ENCODE measurements at places on chromosomes 6 and 20.
A peak's percentile ranks its signal among the peaks of the same experiment; 100 is the strongest.

DNA sequence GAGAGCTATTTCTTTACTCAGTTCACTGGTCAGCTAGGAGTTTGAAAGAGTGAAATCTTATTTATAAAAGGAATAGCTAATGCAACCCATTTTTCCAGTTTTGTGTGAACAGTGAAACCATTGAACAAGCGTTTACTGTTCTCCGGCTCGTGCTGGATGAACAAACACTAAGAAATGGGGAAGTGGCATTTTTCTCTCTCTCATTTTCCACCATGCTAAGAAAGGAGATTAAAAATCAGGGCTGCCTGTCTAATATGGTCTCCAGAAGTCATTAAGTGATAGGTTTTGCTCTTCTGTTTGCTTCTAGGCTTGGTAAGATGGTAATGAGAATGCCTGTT is 774 bp upstream of the SFT2D1 start:
- no peak for DNase-seq

DNA sequence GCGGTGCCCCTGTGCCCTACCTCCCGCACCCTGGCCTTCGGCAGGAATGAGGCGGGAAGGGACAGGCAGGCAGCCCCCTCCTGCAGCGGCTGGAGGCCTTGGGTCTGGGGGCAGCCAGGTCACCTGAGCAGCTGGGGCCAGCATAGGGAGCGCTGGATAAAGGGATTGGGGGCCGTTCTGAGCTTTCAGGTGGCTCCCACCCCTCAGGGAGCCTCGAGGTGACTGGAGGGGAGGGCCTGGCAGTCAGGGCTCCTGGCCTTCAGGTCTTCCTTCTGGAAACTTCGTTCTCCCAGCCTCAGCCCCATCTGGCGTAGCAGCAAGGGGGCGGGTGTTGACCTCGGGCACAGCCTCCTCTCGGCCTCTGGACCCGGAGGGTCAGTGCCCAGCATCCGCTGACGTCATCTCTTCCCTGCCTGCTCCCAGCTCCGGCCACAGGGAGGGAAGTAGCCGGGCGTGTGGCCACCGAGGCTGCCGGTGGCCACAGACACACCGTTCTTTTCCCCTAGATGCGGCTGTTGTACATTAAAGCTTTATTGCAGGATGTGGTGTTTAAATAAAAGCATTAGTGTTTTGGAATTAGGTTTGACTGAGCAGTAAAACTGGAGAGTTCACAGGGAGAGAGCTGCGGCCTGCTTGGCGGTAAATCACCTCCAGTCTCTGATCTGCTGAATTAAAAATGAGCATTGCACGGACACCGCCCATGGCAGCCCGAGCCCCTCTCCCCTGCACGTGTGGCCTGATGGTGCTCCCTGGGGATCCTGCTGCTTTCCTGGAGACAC is 80.0 kb upstream of the GATA5 start:
- DNase-seq: no peak

DNA sequence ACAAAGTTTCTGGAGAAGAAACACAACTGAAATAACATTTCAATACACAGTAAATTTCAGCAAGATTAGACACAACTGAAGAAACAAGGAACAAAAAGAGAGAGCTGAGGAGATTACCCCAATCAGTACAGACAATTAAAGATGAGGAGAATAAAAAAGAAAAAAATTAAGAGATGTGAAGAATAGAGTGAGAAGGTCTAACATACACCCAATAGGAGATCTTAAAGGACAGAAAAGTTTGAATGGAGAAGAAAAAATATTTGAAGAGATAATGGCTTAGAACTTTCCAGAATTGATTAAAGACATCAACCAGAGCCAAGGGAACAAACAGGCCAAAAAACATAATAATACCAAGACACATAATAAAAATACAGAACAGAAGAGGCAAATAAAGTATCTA is 116.4 kb downstream of the HUS1B start:
- no peak for DNase-seq

- peak; percentile 66 for DNase-seq
Observed at GRCh38 chr20:53899351-53900167, 170.8 kb downstream of the BCAS1 start.

DNA sequence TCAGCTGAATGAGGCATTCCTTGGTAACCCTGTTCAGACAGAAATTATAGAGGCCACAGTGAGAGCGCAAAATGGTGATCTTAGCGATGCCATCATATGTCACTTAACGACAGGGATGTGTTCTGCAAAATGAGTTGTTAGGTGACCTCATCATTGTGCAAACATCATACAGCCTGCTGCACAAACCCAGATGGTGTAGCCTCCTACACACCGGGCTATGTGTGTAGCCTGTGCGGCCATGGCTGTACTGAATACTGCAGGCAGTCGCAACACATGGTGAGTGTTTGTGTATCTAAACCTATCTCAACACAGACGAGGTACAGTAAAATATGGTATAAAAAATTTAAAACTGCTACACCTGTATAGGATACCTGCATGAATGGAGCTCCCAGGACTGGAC is 234.1 kb upstream of the PMEPA1 start:
- DNase-seq: no peak

GRCh38 chr20:25246182-25246999 is 1.5 kb upstream of the PYGB start:
- no peak for DNase-seq

- DNase-seq: no peak
Observed at GRCh38 chr20:7980332-7981046, 39.1 kb downstream of the TMX4 start.

GRCh38 chr6:82363428-82364086 is at the start of gene TPBG:
Gene TPBG (plus strand): TSS chr6:82363817. CDS start chr6:82364962, 1,145 bp downstream.
- DNase-seq: no peak

DNA sequence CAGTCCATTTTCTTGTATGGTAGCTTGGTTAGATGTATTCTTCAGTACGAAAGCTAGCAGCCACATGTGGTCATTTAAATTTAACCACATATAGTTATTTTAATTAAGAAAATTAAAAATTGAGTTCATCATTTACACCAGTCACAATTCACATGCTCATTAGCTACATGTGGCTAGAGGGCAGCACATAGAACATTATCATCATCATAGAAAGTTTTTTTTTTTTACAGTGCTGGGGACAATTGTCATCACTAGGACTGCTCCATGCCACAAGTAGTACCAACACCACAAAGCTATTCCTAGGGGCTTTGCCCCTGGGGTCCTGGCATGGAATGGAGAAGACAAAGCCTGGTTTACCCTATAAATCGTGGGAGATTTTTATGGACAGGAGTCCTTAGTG is 30.5 kb downstream of the PLCB4 start:
- no peak for DNase-seq

- DNase-seq: no peak
Observed at GRCh38 chr6:2061880-2062279, 183.5 kb downstream of the GMDS start.

- DNase-seq: no peak
Observed at GRCh38 chr6:63333440-63333839, 13.7 kb upstream of the LGSN start.

- no peak for DNase-seq
Observed at GRCh38 chr20:58458342-58459057, 56.7 kb downstream of the APCDD1L start.

- no peak for DNase-seq
Observed at GRCh38 chr6:189676-190075, 102.6 kb upstream of the DUSP22 start.

DNA sequence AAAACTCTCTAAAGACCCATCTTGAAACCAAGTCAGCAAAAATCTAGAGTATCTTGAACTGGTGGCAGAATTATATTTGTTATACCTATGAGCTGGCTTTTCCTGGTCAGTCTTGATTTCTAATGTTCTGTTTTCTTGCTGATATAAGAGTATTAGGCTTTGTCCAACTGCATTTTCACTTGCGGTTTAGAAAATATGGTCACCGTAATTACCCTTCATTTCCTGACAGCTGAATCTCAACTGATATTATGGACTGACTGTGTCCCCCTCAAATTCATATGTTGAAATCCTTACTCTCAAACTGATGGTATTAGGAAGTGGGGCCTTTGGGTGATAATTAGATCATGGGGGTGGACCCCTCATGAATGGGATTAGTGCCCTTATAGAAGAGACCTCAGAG is 72.1 kb downstream of the TXLNB start:
- DNase-seq: no peak

GRCh38 chr6:9252799-9253198 is 817.5 kb upstream of the SLC35B3 start:
- DNase-seq: no peak

GRCh38 chr20:57990396-57990987 is 238.0 kb downstream of the ANKRD60 start:
- DNase-seq: peak; percentile 66

Measured in GM04503 (cell line).